ENCODE measurements at places on chromosomes 7 and 10.

GRCh38 chr7:19107356-19108146 lies 9.9 kb downstream of the TWIST1 start:
- H3K36me3 ChIP-seq: no peaks in the 10 kb centered on the region
- H3K4me1 ChIP-seq: peaks cover 3% of the 10 kb centered on the region
- no peak overlapping the region for H3K27ac ChIP-seq
- no peak overlapping the region for H3K4me3 ChIP-seq
- no peak for DNase-seq

- no peaks in the 10 kb centered on the region for H3K4me1 ChIP-seq
- no peak overlapping the region for H3K4me3 ChIP-seq
- no peaks in the 10 kb centered on the region for H3K27me3 ChIP-seq
- H3K36me3 ChIP-seq: no peaks in the 10 kb centered on the region
- peak; percentile 32 for DNase-seq
Observed at GRCh38 chr10:92747600-92747999, 57.8 kb downstream of the HHEX start.

GRCh38 chr7:151299940-151300645 lies 41.5 kb upstream of the NUB1 start:
- H3K4me3 ChIP-seq: no peak overlapping the region
- H3K4me1 ChIP-seq: peaks cover 8% of the 10 kb centered on the region
- peaks cover 35% of the 10 kb centered on the region for H3K27me3 ChIP-seq
- H3K36me3 ChIP-seq: no peaks in the 10 kb centered on the region
- DNase-seq: no peak
- no peak overlapping the region for H3K27ac ChIP-seq

- H3K36me3 ChIP-seq: no peaks in the 10 kb centered on the region
- no peak overlapping the region for H3K27ac ChIP-seq
- no peak overlapping the region for H3K4me3 ChIP-seq
- DNase-seq: no peak
Observed at GRCh38 chr10:28833313-28833712, 156.0 kb downstream of the BAMBI start.

DNA sequence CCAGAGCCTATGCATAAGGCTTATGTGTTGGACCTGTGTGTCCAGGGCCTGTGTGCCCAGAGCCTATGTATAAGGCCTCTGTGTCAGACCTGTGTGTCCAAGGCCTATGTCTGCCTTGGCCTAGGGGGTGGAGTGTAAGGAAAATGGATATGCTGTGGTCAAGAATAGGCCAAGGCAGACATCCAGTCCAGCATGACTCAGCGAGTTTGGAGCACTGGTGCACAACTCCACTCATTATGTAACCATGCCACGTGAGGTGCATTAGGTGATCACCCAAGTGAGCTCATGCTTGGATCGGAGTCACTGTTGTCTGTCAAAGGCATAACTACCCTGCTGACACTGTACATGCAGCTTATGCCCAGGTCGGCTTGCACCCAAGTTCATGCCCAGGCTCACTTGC lies 238.9 kb downstream of the CACNA2D1 start:
- H3K4me1 ChIP-seq: no peaks in the 10 kb centered on the region
- no peak for DNase-seq
- H3K36me3 ChIP-seq: no peaks in the 10 kb centered on the region
- no peaks in the 10 kb centered on the region for H3K27me3 ChIP-seq

DNA sequence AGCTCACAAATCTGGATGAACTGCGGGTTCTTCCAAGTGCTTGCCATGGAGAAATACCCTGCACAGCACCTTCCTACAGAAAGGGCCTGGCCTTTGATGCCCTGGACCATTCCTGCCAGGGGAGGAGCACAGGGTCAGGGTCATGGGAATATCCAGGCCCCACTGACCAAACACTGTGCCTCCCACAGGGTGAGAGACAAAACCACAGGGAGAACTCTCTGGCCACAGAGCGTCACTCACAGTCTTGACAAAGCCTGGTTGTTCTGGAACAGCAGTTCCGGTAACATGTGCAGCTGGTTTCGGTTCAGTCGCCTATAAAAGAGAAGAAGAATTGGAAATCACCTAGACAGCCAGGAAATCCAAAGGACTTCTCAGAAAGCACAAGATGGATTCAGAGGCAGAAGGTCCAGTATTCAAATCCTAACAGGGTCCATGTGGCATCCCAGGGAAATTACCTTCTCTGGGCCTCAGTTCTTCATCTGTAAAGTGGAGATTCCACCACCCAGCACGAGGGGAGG lies 28.1 kb downstream of the SLIT1 start:
- no peaks in the 10 kb centered on the region for H3K27me3 ChIP-seq
- H3K36me3 ChIP-seq: no peaks in the 10 kb centered on the region
- no peaks in the 10 kb centered on the region for H3K4me1 ChIP-seq

DNA sequence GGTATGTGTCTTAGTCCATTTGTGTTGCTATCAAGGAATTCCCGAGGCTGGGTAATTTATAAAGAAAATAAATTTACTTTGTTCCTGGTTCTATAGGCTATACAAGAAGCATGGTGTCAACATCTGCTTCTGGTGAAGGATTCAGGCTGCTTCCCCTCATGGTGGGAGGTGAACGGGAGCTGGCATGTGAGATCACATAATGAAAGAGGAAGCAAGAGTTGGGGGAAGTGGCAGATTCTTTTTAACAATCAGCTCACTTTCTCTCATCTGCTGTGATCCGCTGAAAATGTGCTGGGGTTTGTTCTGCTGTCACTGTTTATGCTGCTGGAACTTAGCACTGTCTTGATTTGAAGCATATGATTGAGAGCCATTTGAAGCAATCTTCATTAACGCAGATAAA lies 730.0 kb upstream of the SORCS1 start:
- no peak overlapping the region for H3K27ac ChIP-seq
- no peak overlapping the region for H3K4me3 ChIP-seq
- no peaks in the 10 kb centered on the region for H3K36me3 ChIP-seq
- no peaks in the 10 kb centered on the region for H3K27me3 ChIP-seq
- DNase-seq: no peak

DNA sequence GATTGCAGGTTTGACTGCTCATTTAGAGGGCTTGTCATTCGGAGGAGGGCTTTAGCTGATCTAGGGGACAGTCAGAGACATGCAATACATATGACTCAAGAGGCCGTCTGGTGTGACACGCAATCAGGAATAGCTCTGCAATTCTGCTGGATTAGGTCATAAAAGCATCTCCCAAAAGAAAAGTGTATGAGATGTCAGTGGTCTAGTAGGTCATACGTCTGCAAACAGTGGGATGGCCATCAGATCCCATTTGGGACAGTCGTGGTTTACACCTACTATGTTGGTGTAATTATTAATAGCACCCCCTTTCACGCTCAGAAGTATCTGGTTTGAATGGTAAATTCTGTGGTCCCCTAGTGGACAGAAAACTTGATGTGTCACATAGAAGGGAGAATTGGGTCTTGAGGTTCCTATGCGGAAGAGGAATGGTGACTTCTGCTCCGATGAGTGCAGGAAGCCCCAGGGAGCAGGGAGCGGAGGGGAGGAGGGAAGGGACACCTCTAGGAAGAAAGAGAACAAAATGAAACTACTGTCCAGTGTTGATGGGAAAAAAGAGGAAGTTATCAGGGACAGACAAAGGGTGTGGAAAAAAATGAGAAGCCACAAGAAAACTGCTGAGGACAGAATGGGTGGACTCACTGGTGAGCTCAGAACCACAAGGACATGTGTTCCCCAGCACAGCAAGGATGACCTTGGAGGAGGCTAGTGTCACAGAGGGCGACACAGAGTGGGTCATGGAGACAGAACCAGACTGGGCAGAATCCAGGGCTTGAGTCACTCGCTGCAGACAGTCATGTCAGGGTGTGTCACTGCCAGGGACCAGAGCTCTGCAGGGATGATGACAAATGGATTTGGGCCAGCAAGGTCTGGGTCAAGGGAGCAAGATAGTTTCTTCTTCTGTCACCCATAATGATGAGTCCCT lies 59.9 kb downstream of the MAP3K8 start:
- no peaks in the 10 kb centered on the region for H3K36me3 ChIP-seq
- no peak overlapping the region for H3K4me3 ChIP-seq
- no peaks in the 10 kb centered on the region for H3K27me3 ChIP-seq
- H3K27ac ChIP-seq: peak overlapping the region; percentile 29
- DNase-seq: peak; percentile 17

DNA sequence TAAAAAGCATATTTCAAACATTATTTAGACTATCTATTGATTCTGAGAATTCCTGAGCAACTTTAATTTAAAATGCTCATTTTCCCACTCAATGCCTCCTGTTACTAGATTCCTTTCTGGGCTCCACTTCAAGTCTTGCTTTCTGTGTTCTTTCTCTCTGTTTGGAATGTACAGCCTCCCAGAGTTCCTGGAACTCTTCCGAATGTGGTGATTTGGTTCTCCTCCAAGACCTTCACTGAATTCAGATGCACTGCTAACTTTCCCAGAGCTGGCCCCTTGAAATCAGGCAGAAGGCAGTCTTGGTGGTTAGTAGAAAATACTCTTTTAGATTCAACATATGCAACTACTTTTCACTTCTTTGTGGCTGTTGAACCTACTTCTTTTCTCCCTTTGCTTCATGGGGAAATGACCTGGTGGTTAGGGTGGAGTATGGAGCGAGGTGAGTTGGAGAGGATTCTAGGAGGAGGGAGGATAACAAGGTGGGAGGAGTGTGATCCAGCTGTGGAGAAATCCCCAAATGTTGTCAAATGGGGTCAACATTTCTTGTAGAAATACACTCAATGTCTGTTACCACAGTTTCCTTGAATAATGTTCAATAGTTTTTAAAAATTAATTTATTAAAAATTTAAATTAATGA lies 27.9 kb upstream of the CCDC7 start:
- H3K36me3 ChIP-seq: no peaks in the 10 kb centered on the region
- no peaks in the 10 kb centered on the region for H3K4me1 ChIP-seq
- DNase-seq: no peak
- H3K4me3 ChIP-seq: no peak overlapping the region
- no peaks in the 10 kb centered on the region for H3K27me3 ChIP-seq
- peak overlapping the region; percentile 46 for H3K27ac ChIP-seq

DNA sequence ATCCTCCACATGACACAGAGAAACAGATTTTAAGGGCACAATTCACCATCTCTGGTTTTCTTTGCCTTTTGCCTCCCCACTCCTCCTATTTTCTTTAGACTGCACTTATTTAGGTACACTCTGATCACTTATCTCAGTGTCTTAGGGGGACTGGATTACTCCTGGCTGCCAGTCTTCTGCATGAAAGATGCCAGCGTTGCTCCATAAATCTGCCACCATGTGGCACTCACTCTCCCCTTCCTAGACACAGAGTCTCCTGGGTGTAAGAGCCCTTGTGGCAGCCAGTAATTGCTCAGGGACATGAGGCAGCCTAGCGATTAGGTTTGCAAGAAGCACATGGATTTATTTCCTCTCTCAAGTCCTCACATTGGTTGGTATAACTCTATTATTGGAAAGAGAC lies 34.5 kb upstream of the RBM20 start:
- H3K4me3 ChIP-seq: no peak overlapping the region
- no peak overlapping the region for H3K27ac ChIP-seq
- H3K36me3 ChIP-seq: no peaks in the 10 kb centered on the region
- H3K4me1 ChIP-seq: no peaks in the 10 kb centered on the region

DNA sequence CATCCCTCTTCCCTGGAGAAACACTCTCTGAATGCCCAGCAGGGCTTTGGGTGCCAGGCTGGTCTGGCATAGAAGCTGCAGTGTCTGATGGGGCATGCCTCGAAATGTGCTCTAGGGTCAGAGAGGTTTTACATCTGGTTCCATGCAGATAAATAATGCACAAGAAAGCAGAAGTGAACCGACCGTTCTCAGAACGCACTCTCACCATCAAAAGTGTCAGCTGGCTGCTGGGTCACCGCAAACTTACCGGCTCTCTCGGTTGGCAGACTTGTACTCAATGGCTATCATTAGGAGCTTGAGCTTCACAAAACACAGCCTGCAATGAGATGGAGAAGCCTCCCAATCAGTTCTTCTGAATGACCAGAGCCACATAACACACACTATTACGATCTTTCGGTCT lies 610.0 kb downstream of the KCNMA1 start:
- no peak overlapping the region for H3K27ac ChIP-seq
- no peak overlapping the region for H3K4me3 ChIP-seq

DNA sequence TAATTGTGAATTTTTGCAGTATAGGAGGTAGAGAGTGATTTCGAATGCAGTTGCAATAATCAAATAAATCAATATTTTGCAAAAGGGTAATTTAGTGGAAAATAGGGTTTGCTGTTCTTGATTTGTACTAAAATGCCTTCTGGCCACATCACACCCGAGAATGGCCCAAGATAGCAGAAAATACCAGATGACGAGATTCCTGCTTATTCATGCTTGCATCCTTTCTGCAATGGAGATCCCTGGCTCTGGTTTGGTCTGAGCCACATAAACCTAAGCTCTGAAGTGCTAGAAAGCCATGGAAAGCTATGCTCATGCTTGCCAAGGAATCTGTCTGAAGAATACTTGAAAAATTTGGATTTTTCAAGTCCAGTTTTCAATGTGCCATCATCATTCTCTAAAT lies 634.2 kb upstream of the COBL start:
- no peaks in the 10 kb centered on the region for H3K4me1 ChIP-seq
- no peak overlapping the region for H3K4me3 ChIP-seq
- no peaks in the 10 kb centered on the region for H3K36me3 ChIP-seq
- DNase-seq: no peak
- H3K27ac ChIP-seq: no peak overlapping the region
- no peaks in the 10 kb centered on the region for H3K27me3 ChIP-seq

DNA sequence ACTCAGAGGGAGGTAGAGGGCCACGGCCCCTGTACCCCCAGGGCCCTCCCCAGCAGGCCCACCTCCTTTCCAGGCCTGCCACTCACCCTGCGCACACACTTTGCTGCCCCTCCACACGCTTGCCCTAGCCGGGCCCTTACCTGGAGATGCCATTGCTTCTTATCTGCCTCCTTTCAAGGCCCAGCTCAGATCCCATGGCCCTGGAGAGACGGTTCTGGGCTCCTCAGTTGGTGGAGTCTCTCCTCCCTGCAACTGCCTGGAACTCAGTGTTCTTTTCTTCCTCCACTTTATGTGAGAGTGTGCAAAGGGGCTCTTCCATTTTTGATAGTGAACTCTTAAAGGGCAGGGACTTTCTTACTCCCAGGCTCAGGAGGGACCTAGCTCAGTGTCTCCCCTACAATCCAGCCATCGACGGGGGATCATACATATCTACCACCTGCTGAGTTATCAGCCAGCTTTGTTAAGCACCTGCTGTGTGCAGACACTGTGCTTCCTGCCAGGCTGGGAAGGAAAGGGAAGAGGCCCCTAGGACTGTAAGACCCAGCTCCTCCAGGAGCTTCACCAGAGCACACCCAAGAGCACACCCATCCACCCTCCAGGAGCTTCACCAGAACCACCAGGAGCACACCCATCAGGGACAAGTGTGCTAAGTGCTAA lies 89.3 kb upstream of the MACROH2A2 start:
- no peaks in the 10 kb centered on the region for H3K27me3 ChIP-seq
- no peak overlapping the region for H3K4me3 ChIP-seq
- no peak for DNase-seq
- H3K4me1 ChIP-seq: peaks cover 10% of the 10 kb centered on the region
- H3K36me3 ChIP-seq: no peaks in the 10 kb centered on the region

GRCh38 chr10:127556916-127557315 lies 7.8 kb downstream of the NPS start:
- H3K4me3 ChIP-seq: no peak overlapping the region
- no peaks in the 10 kb centered on the region for H3K36me3 ChIP-seq
- H3K4me1 ChIP-seq: no peaks in the 10 kb centered on the region
- peaks cover 2% of the 10 kb centered on the region for H3K27me3 ChIP-seq
- H3K27ac ChIP-seq: no peak overlapping the region
- no peak for DNase-seq

All from transverse colon (tissue), 4 donors.